Fibroblast of gingiva (primary cell): ENCODE measurements at places on chromosomes 5 and 9.
A peak's percentile ranks its signal among the peaks of the same experiment; 100 is the strongest.

DNA sequence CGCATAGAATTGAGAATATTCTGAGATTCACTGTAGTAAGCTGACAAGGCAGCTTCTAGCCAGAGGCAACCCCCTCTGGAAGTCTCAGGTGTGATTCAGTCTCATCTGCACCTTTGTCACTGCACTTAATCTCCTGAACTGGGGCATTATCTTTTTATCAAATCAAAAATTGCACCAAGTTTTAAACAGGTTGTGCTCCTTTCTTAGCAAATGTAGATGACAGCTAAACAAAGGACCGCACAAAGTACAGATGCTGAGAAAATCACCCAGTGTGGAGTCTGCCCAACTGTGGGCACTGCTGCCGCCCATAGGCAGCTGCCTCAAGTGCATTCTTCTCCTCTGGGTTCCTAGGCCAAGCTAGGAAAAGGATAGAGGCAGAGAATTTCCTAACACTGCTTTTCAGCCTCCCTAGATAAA is 51.1 kb downstream of the STARD4 start:
- DNase-seq, result peak; percentile 30

DNA sequence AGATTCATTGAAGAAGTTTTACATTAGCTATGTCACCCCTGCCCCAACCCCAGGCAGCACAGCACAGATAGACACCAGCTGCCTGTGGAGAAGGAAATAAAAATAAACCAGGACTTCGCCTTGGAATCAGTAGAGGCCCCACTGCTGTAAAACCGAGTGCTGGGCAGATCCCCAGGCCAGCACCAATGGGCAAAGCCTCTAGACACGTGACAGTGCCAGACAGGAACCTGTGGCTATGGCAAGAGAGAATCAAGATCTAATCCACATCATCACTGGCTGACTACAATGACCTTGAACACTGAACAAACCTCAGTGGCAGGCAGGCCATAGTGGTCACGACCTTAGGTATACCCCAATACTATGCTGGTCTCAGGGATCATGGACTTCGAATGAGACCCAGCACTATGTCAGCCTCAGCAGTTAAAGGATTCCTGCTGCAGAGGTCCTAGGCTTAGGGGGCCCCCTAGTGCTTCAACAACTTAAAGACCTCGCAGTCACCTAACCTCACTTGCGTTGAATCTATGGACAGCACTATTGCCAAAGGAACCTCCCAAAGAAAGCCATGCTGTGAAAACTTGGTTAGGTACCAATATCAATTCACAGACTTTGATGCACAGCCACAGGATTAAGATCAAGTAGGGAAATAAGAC is 2118.6 kb upstream of the C9orf72 start:
- no peak for DNase-seq

DNA sequence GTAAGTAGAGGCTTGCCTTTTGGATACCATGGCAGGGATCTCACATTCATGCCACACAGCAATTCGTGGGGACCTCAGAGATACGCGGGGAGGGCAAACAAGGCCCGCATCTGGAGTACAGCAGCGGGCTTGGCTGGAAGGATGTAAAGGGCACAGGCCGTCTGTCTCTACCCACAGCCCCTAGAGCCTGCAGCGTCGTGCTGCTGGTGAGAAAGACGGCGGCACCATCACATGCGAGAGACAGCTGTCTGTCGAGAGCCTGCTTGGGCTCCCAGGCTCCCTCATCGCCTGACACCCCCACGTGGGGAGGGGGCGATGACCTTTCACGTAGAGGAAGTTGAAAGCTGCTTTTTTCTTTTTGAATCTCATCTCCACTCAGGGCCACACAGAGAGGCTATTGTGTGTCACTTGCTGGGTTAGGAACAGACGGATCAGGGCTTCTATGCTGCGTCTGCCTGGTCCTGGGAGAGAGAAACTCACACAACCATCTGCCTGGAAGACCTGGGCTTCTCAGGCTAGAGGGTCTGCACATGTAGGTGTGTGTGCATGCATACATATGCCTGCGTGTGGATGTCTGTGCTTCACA is 134.6 kb upstream of the PPP1R26 start:
- DNase-seq, result no peak

GRCh38 chr9:34629491-34629808 is 584 bp upstream of the ARID3C start:
- no peak for DNase-seq

- DNase-seq, result no peak
These were observed 32.6 kb downstream of the FOXI1 start for GRCh38 chr5:170138273-170138672.

GRCh38 chr9:37632479-37632878 is 18.3 kb upstream of the FRMPD1 start:
- DNase-seq, result no peak

DNA sequence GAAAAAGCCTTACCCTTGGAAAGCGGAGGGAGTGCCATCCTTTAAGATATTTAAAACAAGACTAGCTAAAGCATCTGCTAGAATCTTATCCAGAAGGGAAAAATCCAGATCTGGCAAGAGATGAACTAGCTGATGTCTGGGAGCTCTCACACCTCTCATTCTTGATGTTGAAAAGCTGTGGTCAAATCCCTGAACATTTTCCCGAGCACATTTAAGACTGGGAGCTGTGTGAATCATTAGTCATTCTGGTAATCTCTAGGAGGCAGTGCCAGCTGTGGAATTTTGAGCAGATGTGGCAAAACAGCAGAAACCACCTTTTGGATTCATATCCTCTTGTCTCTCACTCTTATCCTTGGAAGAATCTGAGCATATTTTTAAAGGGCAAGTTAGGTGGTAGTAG is 218.0 kb downstream of the MAN2A1 start:
- peak; percentile 61 for DNase-seq
